ENCODE measurements at places on chromosomes 13 and 19.

GRCh38 chr19:6894313-6894712 is 6.9 kb downstream of the ADGRE1 start:
- DNase-seq: no peak

DNA sequence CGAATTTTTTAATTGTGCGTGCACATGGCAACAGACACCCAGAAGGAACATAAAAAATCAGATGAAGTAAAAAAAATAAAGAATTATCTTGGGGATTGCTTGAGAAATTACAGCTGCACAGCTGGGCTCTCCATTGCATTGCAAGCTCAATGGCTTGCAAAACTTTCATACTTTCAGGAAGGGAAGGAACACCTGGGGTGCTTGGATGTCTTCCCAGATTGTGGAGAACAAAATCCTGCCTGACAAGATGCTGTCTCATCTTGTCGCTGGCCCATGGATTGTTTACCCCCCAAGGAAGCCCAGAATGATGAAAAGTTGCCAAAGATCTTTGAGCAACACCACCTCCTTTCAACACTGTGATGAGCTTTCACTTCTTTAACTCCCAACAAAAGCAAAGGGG is 11.0 kb upstream of the CASP14 start:
- DNase-seq: no peak

- DNase-seq: peak; percentile 56
Measured at GRCh38 chr19:58002384-58003173, at the start of gene ZNF606. TSS of gene ZNF606 (minus strand) at chr19:58002820. CDS start at chr19:58001319, 1,501 bp downstream.

DNA sequence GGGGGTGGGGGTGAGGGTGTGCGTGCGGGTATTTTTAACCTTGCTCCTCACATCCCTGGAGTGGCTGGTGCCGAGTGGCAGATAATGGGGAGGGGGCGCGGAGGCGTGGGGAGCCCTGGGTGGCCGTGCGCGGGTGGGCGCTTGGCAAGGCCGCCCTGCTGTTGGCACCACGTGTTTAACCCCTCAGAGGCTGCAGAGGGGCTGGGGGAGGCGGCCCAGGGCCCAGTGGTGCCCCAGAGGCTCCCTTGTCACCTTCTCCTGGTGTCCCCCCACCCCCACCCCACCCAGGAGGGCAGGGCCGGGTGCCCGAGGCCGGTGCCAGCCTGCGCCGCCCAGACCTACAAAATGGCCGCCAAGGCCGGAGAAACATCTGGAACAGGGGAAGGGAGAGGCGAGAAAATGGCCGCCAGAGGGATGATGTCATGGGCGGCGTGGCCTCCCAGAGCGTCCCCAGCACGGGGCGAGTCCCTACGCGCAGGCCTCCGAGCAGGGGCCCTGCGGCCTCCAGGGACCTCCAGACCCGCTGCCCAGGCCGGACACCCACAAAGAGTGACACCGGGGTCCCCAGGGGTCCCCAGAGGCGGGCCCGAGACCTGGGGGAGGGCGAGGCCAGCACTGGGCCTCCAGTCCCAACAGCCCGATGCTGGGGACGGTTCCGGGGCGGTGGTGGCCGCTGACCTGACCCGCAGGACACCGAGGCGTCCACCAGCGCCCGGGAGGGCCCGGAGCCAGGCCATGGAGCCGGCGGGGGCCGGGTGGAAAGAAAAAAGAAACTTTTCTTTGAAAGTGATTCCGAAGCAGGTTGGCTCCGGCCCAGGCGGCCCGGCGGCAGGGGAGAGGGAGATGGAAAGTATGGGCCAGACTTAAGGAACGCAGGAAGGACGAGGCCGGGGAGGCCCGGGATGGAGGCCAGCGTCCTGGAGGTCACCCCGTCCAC is 38.2 kb downstream of the NFIC start:
- DNase-seq: peak; percentile 76

DNA sequence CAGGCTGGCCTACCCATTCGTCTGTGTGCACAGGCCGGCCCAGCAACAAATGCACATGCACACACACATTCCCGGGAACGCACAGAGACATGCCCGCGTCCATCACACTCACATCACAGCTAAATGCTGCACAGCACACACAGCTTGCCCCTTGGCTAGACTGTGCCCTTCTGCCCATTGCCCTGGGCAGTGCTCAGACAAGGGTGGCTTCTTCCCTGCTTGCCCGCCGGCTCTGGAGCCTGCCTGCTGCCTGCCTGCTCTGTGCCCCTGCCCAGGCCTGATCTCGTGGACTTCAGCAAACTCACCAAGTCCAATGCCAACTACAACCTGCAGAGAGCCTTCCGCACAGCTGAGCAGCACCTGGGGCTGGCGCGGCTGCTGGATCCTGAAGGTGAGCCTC is 30.4 kb downstream of the SPTBN4 start:
- no peak for DNase-seq

- DNase-seq: no peak
Measured at GRCh38 chr13:42874221-42874620, 92.8 kb downstream of the FAM216B start.

DNA sequence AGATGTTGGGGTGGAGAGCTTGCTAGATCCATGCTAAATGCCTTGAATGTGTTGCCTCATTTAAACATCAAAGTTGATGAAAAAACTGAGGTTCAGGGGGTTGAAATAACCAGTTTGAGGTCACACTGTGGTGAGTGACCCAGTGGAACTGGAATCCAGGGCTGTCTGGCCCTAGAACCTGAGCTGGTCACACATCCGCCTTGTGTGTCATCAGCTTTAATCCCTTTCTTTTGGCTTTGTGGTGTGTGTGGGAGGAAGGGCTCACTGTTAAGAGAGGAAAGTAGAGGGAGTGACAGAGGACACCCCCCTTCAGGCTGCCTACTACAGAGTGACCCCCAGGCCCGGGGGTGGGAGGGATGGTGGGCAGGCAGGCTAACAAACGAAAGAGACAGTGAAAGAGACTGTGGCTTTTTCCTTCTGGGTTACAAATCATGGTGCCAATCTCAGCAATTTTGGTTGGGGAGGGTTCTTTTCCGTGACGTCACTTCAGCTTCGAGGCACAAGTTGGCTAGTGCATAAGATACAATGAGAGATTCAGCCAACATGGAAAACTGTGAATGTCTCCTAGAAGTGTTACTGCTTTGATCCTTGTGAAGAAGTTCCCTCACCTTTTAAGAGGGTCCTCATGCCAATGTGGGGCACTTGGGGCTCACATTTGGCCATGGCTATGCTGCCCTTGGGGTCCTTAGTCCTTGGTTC is 164.9 kb downstream of the DLEU7 start:
- no peak for DNase-seq

DNA sequence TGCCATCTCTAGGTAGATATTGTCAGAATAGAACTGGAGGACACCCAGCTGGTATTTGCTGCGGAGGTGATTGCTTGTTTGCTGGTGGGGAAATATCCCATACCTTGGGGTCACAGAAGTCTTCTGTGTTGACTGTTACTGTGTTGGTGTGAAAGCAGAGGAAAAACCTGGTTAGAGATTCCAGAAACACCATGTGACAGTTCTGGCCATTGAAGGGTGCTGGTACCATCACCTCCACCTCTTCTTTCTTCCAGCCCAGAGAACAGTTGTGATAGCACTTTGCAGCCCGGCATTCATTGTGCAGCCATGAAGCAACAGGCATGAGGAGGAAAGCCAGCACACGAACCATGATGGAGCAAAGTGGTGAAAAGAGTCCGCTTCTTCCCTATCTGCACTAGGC is 4.9 kb upstream of the LHFPL6 start:
- no peak for DNase-seq

DNA sequence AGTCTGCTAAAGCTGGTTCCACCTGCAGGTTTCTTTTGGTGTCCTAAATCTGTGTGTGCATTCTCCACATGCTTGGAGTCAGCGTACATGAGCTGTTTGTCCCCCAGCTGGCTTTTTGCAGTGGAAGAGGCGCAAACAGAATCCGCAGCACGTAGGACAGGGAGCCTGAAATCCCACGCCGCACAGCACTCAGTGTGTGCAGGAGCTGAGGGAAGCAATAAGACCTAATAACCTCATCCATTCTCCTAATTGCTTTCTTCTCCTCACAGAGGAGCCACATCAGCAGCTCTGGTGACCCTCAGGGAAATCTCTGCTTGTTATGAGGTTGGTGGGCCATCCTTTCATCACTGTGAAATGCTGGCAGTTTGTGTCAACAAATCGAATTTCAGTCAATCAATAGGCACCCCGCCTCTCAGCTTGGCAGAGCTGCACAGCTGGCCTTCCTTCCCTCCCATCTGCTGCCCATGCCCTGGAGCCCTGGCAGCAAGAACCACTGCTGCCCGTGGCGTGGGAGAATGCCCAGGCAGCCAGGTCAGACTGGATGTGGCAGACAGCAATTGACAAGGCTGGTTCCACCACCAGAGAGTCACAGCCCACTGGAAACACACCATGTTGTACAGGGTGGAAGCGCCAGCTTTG is 136.7 kb downstream of the ZDHHC20 start:
- DNase-seq: no peak

GRCh38 chr13:43876366-43876765 is 3.2 kb downstream of the CCDC122 start:
- DNase-seq: no peak

- DNase-seq: no peak
Measured at GRCh38 chr19:18346091-18346490, 5.7 kb downstream of the PGPEP1 start.

DNA sequence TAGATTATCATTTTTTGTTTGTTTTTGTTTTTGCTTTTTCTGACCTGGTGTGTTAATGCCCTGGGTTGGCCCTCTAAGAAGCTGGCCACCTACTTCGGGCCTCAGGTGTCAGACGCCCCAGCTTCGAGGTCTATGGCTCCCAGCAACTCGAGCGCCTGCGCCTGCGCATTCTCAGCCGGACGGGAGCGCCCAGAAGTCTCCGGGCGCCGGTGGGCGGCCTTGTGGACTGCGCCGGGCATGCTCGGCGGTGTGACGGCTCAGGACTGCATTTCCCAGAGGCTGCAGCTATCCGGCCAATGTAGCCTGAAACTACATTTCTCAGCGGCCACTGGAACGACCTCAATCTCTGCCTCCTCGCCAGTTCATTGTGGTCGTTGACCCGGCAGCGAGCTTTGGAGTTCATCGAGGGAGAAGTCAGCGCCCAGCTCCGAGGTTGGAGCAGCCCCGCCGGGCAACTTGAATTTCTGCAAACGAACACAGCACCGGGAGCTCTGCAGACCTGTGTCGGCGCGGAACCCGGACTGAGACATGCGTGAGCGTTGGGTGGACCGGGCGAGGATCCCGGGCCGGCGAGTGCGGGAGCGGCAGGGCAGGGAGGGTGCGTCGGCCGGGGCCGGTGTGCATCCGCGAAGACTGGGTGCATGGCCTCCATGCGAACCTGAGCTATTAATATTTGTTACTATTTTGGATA is at the start of gene ZNF30:
Gene ZNF30, plus strand, starts transcription at position 219 of the 691 bp plus-strand sequence. CDS start 3,045 bp downstream, outside the sequence.
- DNase-seq: peak; percentile 93

- DNase-seq: no peak
Measured at GRCh38 chr19:18096258-18096657, 1.3 kb upstream of the MAST3 start.

- no peak for DNase-seq
Measured at GRCh38 chr19:46911456-46911855, 50.7 kb downstream of the ARHGAP35 start.

GRCh38 chr19:11921852-11922495 is 2.9 kb upstream of the ZNF700 start:
- no peak for DNase-seq

- no peak for DNase-seq
Measured at GRCh38 chr19:33629826-33630375, 8.1 kb downstream of the CHST8 start.

DNA sequence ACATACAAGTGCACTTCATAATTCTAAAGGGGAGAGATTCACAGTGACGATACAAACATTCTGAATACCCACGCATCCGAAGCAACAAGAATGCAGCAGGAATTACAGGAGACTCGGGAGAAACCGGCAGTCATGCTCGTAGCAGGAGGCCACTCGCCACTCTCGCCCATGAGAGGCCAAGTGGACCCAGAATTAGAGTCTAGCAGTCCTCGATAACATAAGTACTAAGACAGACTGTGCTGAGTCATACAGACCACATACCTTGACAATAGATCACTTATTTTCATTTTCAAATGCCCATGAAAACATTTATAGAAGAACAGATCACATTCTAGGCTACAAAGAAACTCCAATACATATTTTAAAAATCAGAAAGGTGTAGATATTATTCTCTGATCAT is 299.1 kb upstream of the TSHZ3 start:
- DNase-seq: no peak

- no peak for DNase-seq
Measured at GRCh38 chr19:21604351-21604926, 99.0 kb downstream of the ZNF429 start.

- DNase-seq: no peak
Measured at GRCh38 chr19:29417048-29417447, 108.7 kb upstream of the VSTM2B start.
